ENCODE measurements at places on chromosomes 1 and 21. TPM values are rescaled to one million over a fixed set of nuclear protein-coding genes. Genes with fewer than 3 reads are reported as not detected.

Gene LRRC38
- total RNA-seq: not detected

Gene KIF26B
- total RNA-seq: 11.6 TPM

Gene ADAMTSL4
- total RNA-seq: 71.5 TPM

Gene NID1
- 323 TPM for total RNA-seq

Gene F5
- total RNA-seq: not detected

Gene GNAT2
- 0.17 TPM for total RNA-seq

Gene RNU1-3
- under 0.01 TPM for total RNA-seq

Gene CD58
- total RNA-seq: 11.6 TPM

Gene NHLH1
- not detected for total RNA-seq

Gene LYPLAL1
- total RNA-seq: 17.4 TPM

Gene RNU1-4
- total RNA-seq: under 0.01 TPM

Gene CD46
- 59.2 TPM for total RNA-seq

Gene MCOLN2
- total RNA-seq: 0.94 TPM

Gene HCRTR1
- total RNA-seq: 0.70 TPM

Gene FAM163A
- total RNA-seq: not detected
